Mononuclear cell (primary cell): ENCODE measurements at places on chromosomes 6 and 20. TPM values are rescaled to one million over a fixed set of nuclear protein-coding genes. Genes with fewer than 3 reads are reported as not detected.

Gene VGLL2
- 0.10 TPM for total RNA-seq

Gene IP6K3
- not detected for total RNA-seq

Gene HTR1B
- not detected for total RNA-seq

Gene RIPOR2
- total RNA-seq: 128 TPM

Gene TNXB
- 2.8 TPM for total RNA-seq

Gene NT5E
- 6.7 TPM for total RNA-seq

Gene FAM209B
- total RNA-seq: 0.52 TPM

Gene ABCC10
- 12.3 TPM for total RNA-seq

Gene GSTA2
- total RNA-seq: not detected

Gene LY6G6F
- 7.7 TPM for total RNA-seq

Gene TREML2
- 1.2 TPM for total RNA-seq

Gene HCRTR2
- total RNA-seq: not detected

Gene SLC17A1
- not detected for total RNA-seq

Gene GCNT2
- total RNA-seq: 6.8 TPM

Gene IL20RA
- 0.10 TPM for total RNA-seq

Gene PNPLA1
- 1.2 TPM for total RNA-seq

Gene MOG
- total RNA-seq: not detected

Gene ADGRF4
- not detected for total RNA-seq

Gene VEGFA
- total RNA-seq: 78.8 TPM

Gene C6orf89
- total RNA-seq: 25.8 TPM

Gene CST5
- not detected for total RNA-seq

Gene MUCL3
- not detected for total RNA-seq

Gene SMLR1
- not detected for total RNA-seq

Gene ZSCAN9
- 6.7 TPM for total RNA-seq

Gene MYH7B
- total RNA-seq: under 0.01 TPM

Gene CLPSL2
- not detected for total RNA-seq

Gene RIPOR3
- 0.42 TPM for total RNA-seq

Gene HUS1B
- total RNA-seq: 4.5 TPM

Gene OR14J1
- under 0.01 TPM for total RNA-seq

Gene SMIM28
- total RNA-seq: not detected
